ENCODE measurements at places on chromosomes 5 and 9.

DNA sequence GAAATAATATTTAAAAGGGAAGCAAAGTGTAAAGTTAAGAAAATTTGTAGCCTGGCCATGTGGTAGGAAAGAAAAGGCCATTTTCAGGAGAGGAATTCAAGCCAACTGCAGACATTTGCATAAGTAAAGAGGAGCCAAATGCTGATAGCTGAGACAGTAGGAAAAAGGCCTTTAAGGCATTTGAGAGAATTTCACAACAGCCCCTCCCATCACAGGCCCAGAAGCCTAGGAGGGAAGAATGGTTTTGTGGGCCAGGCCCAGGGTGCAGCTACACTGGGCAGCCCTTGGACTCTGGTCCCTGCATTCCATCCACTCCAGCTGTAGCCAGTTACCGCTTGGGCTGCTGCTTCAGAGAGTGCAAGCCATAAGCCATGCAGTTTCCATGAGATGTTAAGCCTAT is 1556.8 kb downstream of the EFNA5 start:
- DNase-seq = no peak

- no peak for DNase-seq
Measured at GRCh38 chr5:62083247-62083646, 222.8 kb upstream of the KIF2A start.

GRCh38 chr9:89886281-89886700 is 281.5 kb downstream of the GADD45G start:
- no peak for DNase-seq

DNA sequence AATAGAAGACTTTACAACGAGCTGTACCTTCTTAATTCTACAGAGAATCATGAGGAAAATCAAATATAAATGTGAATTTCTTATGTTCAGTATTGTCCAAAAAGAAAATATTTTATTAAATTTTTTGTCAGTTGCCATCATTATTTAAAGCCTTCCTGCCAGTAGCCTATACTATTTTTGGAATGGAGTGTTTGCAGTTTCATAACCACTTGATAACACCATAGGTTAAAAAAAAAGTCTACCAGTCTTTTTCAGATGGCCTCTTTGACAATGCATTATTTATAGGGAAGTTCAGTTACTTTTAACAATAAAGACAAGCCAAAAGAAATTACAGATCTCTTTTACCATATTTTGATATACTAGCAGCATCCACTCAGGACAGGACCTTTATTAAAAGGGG is 80.3 kb upstream of the CCDC152 start:
- DNase-seq = no peak

DNA sequence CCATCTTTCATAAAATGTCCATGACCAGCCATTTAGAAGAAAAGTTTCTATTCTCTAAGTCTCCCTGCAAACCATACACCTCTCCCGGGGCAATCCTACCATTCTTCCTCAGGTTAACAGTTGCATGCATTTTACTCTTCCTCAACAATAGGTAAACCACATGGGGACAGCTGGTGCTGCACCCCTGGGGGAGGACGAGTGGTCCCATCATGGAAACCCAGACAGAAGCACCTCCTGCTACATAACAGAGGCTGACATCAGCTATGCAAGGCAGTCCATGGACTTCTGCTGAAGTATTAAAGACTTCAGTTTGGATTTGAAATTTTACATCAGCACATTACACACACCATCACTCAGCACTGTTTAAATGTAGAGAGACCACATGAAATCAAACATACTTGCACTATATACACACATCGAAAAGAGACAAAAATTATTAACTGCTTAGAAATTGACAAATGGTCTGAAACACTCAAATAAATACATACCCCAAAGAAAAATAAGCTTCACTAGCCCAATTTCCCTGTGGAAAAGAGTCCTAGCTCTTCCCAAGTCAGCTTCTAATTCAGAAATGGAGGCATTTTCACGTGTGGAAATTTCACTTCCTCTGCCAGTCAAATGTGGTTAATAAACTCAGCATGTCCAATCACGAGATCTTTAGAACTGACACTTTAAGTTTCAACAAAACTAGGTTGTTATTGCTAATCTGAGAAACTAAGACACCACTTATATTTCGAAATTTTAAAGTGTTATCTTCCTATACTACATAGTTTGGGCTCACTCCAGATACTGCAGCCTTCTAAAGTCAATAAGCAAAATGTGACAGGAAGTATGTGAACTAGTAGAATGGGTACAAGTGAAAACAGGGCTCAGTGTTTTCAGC is 173.4 kb downstream of the ROR2 start:
- no peak for DNase-seq

DNA sequence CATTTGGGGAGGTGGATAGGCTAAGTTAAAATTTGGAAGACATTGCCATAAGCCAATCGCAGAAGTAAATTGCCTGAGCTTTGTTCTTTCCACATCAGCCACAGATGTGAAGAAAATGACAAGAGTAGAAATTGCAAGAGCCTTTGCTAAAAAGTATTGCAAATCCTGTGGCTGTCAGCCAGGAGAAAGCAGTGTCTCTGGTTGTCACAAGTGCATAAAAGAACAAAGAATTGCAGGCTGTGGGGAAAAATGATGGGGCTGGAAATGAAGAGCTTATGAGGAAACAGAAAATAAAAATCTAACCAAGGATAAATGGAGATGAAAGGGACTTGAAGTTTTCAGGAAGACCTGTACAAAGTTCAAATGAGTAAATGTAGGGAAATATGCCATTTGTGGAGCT is 344.8 kb downstream of the CSNK1G3 start:
- no peak for DNase-seq

- no peak for DNase-seq
Measured at GRCh38 chr9:91839926-91840465, 110.0 kb downstream of the ROR2 start.

DNA sequence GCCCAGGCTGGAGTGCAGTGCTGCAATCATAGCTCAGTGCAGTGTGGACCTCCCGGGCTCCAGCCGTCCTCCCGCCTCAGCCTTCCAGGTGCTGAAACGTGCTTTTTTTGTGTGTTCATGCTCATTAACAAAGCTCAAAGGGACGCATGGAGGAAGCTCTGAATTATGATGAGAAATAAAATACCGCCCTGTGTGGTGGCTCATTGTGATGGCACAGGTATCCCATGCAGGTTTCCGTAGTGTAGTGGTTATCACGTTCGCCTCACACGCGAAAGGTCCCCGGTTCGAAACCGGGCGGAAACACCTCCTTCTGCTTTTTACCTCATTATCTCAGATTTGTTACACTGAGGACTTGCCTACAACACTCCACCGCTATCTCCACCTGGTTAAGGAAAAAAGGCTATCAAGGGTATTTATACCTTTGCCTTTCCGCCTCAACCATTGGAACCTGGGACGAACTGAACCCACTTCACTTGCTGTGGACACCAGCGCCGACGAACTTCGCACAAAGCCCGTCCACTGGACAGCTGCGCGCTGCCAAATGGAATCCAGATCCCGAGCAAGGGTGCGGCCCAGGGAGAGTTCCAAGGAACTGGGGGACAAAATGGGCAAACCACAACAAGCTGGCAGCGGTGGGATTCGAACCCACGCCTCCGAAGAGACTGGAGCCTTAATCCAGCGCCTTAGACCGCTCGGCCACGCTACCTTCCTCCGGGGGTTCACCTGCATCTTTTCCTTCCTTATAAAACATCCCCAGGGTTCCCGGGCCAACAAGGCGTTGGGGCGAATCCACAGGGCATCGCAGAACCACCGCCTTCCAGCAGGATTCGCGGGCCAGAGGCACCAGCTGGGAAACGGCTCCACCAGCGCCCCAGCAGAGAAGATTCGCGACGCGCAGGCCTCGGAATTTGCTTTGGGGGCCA is 26.3 kb downstream of the OR2V2 start:
- peak; percentile 78 for DNase-seq

GRCh38 chr5:16819522-16820167 is 116.4 kb downstream of the MYO10 start:
- DNase-seq = no peak

- DNase-seq = peak; percentile 45
Measured at GRCh38 chr9:126860077-126860756, at the start of gene ZBTB34. Gene ZBTB34, plus strand, starts transcription at chr9:126860639. Its CDS starts 18,761 bp downstream, at chr9:126879400.

GRCh38 chr9:105978336-105978735 is 284.0 kb downstream of the TMEM38B start:
- DNase-seq = no peak

GRCh38 chr5:52119768-52120167 is 667.9 kb upstream of the ITGA1 start:
- no peak for DNase-seq

GRCh38 chr5:1702318-1702717 is 97.3 kb downstream of the MRPL36 start:
- no peak for DNase-seq

DNA sequence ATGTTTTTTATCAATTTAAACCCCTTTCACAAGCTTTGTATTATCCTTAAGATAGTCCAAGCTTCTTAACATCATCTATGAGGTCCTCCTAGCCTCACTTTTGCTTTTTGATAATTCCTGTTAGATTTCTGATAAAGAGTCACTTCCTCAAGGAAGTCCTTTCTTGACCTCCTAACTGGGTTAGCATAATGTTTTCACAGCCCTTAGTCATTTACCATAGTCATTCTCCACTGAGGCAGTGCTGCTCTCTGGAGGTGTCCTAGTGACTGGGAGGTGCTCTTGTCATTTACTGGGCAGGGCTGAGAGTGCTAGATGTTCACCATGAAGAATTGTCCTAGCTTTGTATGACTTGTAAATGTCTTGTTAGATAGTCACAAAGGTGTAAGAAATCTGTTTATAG is 26.4 kb downstream of the TNPO1 start:
- no peak for DNase-seq

GRCh38 chr5:149912226-149912871 is 32.2 kb downstream of the PDE6A start:
- DNase-seq = no peak

DNA sequence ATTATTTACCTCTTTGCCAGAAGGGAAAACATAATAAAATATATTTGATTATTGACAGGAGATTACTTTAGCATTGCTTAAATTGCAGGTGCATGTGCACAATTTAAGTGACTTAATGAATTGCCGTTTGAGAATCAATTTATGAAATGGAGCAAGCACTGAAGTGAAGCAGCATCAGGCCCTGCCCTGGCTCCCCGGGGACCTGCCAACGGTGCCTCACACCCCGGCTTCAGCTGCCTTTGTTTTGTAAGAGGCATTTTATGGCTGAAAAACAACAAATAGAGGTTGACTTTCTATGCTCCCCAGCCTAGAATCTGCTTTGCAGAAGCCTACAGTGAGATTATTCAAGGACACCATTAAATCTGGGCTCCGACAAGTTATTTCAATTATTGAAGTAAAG is 359.1 kb upstream of the IRX4 start:
- DNase-seq = no peak

DNA sequence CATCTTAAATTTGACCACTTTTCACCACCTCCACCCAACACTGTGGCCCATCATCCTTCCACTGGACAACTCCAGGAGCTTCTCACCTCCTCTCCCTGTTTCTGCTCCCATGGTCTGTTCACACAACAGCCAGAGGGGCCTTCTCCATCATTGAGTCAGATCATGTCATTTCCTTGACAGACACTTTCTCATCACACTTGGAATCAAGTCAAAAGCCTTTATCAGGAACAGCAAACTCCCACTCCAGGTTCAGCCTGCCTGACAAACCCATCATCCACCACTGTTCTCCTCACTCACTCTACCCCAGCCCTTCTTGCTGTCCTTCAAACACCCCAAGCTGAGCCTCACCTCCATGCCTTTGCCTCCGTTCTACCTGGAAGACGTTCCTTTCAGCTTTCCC is 78.4 kb upstream of the ADRA1B start:
- no peak for DNase-seq

- no peak for DNase-seq
Measured at GRCh38 chr9:21828853-21829410, 26.5 kb downstream of the MTAP start.

DNA sequence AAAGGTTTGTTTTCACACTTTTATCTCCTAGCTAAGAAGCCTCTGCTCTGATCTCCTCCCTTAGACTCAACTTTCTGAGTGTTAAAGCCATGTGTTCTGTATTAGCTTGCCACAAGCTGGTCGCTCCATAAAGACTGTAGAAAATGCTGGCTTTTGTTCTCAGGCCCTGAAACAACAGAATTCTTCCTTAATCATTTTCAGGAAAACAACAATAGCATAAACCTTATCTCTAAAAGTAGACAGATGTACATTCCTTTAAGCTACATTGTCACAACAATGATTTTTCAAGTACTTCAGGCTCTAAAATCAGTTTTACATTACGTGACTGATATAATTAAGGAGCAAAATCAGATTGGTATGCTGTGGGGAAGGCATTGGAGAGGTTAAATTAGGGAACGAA is 41.9 kb downstream of the VCAN start:
- DNase-seq = no peak

- no peak for DNase-seq
Measured at GRCh38 chr9:127397646-127398274, 791 bp downstream of the SLC2A8 start.

DNA sequence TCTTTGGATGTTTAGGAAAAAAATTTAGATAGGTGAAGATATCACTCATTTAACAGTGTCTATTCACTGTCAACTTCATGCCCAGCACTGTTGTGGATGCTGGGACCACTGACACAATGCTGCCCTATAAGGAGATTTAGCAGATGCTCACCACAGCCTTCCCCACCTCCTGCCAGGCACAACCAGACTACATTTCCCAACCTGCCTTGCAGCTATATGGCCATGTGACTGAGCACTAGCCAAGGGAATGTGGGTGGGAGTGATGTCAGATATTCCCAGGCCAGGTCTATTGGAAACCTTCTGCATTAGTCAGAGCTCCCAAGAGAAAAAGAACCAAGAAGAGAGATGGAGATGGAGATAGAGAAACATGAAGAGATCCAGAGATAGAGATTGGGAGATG is 302.6 kb upstream of the TAS2R1 start:
- DNase-seq = no peak

GRCh38 chr5:32261198-32261597 is 51.5 kb downstream of the MTMR12 start:
- no peak for DNase-seq

DNA sequence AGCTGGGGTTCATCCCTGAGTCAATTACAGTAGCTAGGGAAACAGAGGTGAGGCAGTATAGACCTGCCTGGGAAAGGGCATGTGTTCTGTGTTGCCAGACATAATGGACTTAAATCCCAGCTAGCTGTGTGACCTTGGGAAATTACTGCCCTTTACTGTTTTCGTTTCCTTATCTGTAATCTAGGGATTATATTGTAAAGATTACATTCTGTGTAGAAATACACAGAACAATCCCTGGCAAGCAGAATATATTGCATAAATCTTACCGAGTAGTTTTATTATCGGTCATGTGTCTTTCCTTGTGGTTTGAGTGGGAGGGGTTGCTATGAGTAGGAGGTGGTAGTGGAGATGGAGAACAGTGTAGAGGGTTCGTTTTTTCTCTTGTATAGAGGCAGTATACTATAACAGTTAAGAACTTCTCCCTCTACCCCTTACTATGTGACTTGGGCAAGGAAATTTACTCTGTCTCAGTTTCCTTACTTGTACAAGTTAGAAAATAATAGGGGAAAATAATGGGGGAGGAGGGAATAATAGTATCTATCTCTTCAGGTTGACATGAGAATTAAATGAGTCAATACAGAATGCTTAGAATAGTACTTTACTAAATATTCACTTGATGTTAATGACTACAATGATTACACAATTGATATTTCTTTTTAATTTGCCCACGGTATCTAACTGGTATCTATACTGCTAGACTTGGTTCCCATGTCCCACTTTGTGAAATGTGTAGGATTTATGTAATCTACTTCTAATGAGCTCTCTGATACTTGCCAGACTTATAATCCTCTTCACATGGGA is 7.1 kb upstream of the DMXL1 start:
- no peak for DNase-seq

GRCh38 chr9:123434619-123435240 is 78.7 kb downstream of the CRB2 start:
- no peak for DNase-seq

Data from stimulated activated CD4-positive, alpha-beta T cell treated with anti-CD3 and anti-CD28 coated beads, Interleukin-12 subunit alpha, Interleukin-12 subunit beta, amount 100 ng/mL, for 24 hours (primary cell).